ENCODE measurements at places on chromosomes 6 and 20.

GRCh38 chr6:91029211-91029610 lies 442.3 kb upstream of the MAP3K7 start:
- DNase-seq = no peak

DNA sequence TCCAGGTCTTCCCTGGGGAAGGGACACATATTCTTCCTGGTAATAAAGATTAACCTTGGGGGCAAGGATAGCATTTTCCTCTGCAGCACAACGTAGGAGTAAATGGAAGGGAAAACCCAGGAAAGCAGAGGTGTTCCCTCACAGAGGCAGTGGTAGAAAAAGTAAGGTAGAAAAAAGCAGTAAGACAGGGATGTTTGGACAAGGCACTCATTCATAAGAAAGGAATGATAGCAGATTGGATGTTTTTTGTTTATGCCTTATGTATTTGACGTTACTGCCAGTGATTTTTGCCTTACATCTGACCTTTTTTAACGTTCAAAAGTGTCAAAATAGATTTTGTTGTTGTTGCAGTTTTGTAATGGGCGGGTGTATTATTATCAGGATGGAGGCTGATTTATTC lies 395.0 kb downstream of the CDKAL1 start:
- no peak for DNase-seq

DNA sequence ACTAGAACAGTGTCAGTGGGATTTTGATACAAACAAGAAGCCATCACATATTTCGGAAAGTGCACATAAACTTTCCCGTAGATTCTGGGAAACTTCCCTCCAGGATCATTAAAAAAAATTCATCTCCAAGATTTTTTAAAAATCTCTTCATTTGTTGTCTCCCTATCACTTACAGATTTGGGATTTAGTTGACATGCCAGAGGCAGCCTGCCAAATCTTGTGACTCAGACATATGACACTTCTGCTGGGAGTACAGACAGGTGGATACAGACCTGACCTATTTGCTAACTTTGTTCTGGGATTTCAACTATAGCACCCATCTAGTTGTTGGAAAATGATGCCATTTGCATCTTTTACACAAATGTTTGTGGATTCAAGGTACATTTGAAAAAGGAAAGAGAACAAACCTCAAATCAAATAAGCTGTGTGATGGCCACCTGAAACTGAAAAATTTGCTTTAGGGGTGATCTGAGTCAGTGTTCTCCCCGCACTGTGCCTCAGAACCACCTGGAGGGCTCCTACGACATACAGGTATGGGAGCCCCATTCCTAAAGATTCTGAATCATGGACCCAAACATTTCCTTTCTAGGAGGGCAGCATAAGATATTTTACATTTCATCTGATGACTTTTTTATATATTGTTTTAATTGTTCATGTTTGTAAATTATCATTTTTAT lies 21.9 kb upstream of the CD2AP start:
- no peak for DNase-seq

- DNase-seq = no peak
These were observed 576.6 kb downstream of the PTPRT start for GRCh38 chr20:42613076-42613475.

GRCh38 chr20:18428490-18429173 lies 38.2 kb downstream of the DZANK1 start:
- no peak for DNase-seq

- no peak for DNase-seq
These were observed 223.7 kb upstream of the SULF2 start for GRCh38 chr20:48008850-48009515.

DNA sequence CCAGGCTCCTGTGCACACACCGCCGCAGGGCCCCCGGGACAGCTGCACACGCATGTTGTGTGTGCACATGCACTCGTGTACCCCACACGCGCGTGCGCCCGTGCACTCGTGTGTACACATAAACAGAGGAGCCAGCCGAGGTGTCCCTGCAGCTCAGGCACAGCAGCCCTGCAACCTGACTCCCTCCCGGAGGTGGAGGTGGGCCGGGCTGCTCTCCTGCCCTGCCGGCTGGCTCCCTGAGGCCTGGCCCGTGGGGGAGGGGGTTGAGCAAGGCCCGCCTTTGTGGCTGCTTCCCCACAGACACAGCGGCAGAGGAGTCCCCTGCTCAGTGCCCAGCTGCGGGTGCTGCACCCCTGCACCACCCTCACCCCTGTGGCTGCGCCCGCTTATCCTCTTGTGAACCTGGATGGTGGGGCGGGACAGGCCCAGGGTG lies 624 bp downstream of the RBBP8NL start:
- DNase-seq = no peak

DNA sequence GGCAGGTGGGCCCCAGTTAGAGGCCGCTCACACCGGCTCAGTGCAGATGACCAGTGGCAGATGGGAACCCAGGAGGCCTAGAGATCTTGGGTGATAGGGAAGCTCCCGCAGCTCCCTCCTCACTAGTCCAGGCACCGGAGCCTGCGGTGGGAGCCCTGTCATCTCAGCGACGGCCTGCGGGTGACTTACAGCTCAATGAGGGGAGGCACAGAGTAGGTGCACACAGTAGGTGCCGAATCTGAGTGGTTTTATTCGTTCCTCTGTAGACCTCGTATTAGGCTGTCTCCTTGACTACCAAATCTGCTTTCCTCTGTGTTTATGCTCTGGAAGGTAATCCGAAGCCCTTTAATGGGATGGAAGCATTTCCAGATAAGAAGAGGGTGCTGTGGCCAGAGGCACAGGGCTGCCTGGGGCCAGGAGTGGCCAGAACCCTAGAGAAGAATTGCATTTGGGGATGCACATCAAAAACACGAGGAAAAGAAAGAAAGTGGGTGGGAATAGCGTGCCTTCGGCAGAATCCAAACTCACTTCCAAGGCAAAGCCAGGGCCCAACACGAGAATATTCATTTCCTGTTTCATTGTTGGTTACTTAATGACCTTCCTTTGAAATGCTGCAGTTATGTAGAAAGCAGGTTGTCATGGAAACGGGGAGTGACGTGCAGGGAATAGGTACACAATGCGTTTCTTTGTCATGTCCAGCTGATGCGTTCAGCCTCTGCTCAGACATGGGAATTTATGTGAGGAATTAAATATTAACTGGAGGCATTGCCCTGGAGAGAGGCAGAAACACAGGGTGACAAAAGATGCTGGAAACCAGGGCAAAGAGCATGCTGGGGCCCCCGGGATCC lies 24.7 kb downstream of the MYT1 start:
- DNase-seq = no peak

- no peak for DNase-seq
These were observed 369.4 kb downstream of the UTRN start for GRCh38 chr6:144654506-144654905.

DNA sequence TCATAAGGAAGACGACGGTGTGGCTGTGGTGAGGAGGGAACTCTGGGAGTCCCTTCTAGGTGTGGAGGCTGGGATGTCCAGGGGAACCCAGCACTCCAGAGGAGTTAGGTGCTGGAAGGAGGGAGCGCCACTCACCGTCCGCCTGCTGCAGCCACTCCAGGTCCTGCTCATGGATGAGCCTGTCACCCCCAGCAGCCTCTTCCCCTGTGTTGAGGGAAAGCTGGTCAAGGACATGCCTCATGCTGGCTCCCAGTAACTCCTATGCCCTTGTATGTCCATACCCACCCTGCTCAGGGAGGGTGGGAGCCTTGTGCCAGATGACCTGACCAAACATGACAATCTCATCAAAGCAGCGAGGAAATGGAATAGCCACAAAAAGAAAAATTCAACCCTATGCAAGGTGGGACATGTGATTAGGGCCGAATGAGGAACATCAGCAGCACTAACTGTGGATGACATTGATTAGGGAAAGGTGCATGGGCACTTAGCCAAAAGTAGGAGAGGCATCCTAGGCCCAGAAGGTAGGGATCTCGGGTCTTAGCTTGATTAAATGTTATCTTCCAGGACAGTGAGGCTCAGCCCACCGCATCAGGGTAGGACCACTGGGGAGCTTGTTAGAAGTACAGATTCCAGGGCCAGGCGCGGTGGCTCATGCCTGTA lies 3.0 kb downstream of the DNPH1 start:
- no peak for DNase-seq

DNA sequence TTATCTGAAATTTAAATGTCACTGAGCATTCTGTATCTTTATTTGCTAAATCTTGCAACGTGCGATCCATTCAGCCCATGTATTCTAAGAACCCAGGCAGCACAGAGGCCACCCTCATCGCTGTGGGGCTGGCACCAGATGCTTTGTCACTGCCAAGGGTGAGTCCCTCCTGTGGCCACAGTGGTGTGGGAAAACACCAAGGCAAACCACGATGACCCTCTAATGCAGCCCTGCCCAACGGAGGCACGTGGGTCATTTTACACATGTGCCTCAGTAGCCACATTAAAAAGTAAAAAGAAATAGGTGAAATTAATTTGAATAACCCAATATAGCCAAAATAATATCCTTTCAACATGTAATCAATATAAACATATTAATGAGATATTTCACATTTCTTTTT lies 221.7 kb downstream of the UNC5CL start:
- DNase-seq = no peak

GRCh38 chr6:157821342-157822033 lies 1.6 kb upstream of the SNX9 start:
- DNase-seq = no peak

DNA sequence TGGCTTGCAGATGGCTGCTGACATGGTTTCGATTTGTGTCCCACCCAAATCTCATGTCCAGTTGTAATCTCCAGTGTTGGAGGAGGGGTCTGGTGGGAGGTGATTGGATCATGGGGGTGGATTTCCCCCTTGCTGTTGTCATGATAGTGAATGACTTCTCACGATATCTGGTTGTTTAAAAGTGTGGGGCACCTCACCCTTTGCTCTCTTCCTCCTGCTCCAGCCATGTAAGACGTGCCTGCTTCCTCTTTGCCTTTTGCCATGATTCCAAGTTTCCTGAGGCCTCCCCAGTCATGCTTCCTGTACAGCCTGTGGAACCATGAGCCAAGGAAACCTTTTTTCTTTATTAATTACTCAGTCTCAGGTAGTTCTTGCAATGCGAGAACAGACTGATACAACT lies 77.6 kb upstream of the FUCA2 start:
- DNase-seq = no peak

DNA sequence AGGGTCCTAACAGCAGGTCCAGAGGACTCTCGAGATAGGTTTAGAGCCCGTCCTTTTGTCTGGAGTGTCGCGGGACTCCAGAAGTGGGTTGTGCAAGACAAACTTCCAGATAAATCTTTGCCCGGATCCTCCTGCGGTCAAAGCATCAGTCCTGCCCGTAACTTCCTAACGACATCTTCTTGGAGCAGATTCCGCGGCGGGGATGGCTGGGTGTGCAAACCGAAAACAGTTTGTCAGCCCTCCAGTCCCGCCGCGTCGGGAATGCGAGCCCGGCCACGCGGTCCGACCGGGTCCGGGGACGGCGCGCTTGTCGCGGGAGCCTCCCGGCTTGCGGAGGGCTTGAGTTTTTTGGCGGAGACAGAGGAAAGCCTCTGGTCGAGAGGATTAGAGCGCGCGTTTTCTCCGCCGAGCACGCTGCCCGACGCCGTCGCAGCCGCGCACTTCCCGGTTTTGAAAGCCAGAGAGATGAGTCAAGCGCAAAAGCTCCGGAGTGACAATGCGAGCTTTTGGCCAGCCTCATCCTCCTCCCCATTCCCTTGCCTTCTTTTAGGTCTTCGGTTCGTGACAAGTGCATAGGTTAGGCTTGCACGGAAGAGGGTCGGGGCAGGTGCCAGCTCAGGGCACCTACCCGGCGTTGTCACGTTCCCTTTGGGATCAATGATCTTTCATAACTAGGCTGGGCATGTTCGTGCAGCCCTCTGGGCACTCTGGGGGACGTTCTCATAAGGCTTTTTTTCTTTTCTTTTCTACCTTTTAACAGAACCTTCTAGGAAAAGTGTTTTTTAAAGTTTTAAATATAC lies 91.3 kb upstream of the PRDM1 start:
- peak; percentile 25 for DNase-seq

GRCh38 chr20:38937978-38938473 lies 11.8 kb downstream of the FAM83D start:
- no peak for DNase-seq

DNA sequence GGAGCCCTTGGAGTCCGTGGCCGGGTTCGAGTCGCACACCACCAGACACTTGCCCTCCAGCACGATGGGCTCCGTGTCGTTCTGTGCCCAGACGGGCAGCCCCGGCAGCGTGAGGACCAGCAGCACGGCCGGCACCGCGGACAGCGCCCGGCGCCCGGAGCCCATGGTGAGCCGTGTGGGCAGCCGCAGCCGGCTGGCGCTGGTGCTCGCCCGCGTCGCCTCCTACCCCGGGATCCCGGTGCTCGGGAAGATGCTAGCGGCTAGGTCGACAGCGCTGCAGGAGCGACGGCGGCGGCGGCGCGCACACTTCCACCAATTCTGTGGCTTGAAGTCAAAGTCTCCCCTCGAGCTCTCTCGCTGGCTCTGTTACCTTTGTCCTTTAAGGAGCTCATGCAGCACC lies 1.3 kb downstream of the CBLN4 start:
- no peak for DNase-seq

GRCh38 chr20:10667077-10667401 lies 6.8 kb downstream of the JAG1 start:
- no peak for DNase-seq

GRCh38 chr20:57071954-57072583 lies 194.4 kb downstream of the BMP7 start:
- no peak for DNase-seq

GRCh38 chr20:19250346-19250745 lies 37.9 kb downstream of the SLC24A3 start:
- DNase-seq = no peak

DNA sequence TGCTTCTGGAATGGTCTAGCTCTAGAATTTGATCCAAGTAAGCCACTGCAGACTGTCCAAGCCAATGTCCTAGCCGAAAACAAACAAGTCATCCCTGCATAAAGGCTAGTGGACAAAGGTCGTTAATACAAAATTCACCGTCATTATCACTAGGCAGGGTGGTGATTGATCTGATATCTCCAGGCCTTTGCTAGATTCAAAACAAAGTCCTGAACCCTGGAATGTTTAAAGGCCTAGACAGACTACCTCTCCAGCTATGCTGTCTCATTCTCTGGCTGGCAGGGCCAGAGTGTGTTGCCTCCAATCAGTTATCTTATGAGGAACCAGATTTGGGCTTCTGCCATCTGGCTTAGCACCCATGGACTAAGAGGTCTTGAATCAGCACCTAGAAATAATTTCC lies 38.3 kb downstream of the MAP7 start:
- DNase-seq = no peak

DNA sequence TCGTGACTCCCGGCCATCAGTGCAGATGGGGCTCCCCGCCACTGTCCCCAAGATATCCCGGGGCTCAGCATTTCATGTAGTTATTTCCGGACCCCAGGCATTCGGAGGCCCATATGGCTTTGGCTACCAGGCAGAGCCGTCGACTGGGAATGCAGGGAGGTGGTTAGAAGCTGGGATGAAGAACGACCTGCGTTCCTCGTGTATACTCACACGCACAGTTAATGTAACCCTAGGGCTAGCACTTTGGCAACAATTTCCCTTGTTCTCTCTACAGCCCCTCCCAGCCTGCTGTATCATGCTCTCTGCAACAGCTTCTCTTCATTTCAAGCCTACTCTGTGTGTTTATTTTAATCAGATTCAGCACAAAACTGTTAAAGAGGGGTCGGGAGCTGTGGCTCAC lies 240.4 kb downstream of the MYLK4 start:
- no peak for DNase-seq

GRCh38 chr20:34915131-34915530 lies 38.7 kb downstream of the ACSS2 start:
- DNase-seq = no peak

GRCh38 chr20:57900226-57900905 lies 190.6 kb upstream of the PMEPA1 start:
- DNase-seq = no peak

Data from stimulated activated CD4-positive, alpha-beta T cell treated with anti-CD3 and anti-CD28 coated beads, TNF-alpha, amount 100 ng/mL, for 24 hours (primary cell).